Stimulated activated naive B cell treated with anti-CD40 and anti-IgM and Interleukin-4, amounts not matched to agents 10 μg/mL and 1 μg/mL and 100 μg/mL, for 72 hours (primary cell): ENCODE measurements at places on chromosomes 4 and X.

GRCh38 chr4:133711817-133712216, 489.8 kb downstream of the PABPC4L start:
- no peak for DNase-seq

GRCh38 chr4:144647095-144647561, 1.2 kb downstream of the HHIP start:
- DNase-seq: no peak

- no peak for DNase-seq
Observed at GRCh38 chrX:40299641-40300046, 201.9 kb upstream of the BCOR start.

DNA sequence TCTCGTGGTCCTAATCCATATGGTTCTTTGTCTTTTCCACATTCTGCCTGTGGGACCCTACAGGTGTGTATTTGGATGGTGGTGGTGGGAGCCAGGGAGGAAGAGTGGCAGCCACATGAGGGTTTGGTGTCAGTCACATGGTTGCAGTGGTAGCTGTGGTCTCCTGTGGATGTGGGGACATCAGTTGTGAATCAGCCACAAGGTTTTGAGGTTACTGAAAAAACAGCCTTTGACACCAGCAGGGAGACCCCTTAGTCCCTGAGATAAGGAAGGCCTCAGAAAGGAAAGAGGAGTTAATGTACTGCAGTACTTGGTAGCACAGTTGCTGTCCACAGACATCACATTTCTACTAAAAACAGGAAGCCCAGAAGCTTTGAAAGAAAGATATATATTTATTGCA, 15.8 kb upstream of the GAGE10 start:
- DNase-seq: no peak
